Kidney epithelial cell (primary cell): ENCODE measurements at places on chromosomes 6 and 20. TPM values are rescaled to one million over a fixed set of nuclear protein-coding genes. Genes with fewer than 3 reads are reported as not detected.
A peak's percentile ranks its signal among the peaks of the same experiment; 100 is the strongest.

The SNX3 gene
- total RNA-seq: 114 and 130 TPM in 2 replicates

The FBXO30 gene
- total RNA-seq: 9.2 and 10.1 TPM in 2 replicates

The TP53TG5 gene
- not detected in 2 replicates for total RNA-seq

The TFAP2C gene
- total RNA-seq: 0.17 and 0.41 TPM in 2 replicates

The SLC22A7 gene
- total RNA-seq: not detected in 2 replicates

The GINM1 gene
- total RNA-seq: 39.1 and 42.3 TPM in 2 replicates

The GPR63 gene
- 1.5 and 1.8 TPM in 2 replicates for total RNA-seq

The TMEM14A gene
- total RNA-seq: 24.7 and 35.3 TPM in 2 replicates

The MATN4 gene
- not detected in 2 replicates for total RNA-seq

The NOTCH4 gene
- 2.4 and 2.9 TPM in 2 replicates for total RNA-seq

The CCN6 gene
- 1.0 and 1.5 TPM in 2 replicates for total RNA-seq

The GLP1R gene
- total RNA-seq: 0.17 TPM in 1 of 2 replicates, not detected in the other

The TMEM170B gene
- 2.9 and 3.2 TPM in 2 replicates for total RNA-seq

The SYNDIG1 gene
- total RNA-seq: 0.41 and 0.67 TPM in 2 replicates

The NRSN1 gene
- total RNA-seq: not detected in 2 replicates

The GSTA2 gene
- total RNA-seq: not detected in 2 replicates

The C20orf202 gene
- total RNA-seq: not detected in 2 replicates

The IGF2R gene
- 251 and 274 TPM in 2 replicates for total RNA-seq

The SSTR4 gene
- not detected in 2 replicates for total RNA-seq

DNA sequence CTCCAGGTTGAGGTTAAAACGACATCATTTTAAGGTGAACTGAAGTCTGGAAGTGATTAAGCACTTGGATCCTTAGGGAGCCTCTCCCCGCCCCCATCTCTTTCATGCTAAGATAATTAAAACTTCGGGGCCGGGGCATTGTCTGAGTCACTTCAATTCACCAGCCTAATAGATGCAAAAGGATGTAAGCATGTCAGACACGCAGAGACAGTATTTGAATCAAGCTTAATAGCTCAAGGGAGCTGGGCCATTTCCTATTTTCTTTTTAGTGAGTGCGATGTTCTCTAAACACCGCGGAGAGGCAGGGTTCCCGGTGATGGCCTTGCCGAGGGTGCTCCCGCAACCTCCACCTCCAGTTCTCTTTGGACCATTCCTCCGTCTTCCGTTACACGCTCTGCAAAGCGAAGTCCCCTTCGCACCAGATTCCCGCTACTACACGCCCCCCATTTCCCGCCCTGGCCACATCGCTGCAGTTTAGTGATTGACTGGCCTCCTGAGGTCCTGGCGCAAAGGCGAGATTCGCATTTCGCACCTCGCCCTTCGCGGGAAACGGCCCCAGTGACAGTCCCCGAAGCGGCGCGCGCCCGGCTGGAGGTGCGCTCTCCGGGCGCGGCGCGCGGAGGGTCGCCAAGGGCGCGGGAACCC, 516 bp upstream of the IRF4 start:
- no peak for DNase-seq

DNA sequence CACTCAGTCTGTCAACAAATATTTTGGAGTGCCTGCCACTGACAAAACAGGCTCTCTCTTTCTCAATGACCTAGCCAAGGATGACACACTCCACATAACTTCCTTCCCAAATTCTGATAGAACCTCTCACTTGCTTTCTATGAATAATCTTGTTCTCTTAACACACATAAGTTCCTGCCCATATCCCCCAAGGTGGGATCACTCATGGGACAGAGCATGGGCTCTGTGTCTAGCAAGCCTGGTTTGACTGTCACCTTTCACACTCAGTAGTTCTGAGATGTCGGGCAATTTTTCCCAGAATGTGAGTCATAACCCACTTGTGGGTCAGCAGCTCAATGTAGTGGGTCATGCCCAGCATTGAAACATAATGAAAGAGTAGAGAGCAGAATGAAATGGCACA, 78.1 kb downstream of the LRFN2 start:
- no peak for DNase-seq

DNA sequence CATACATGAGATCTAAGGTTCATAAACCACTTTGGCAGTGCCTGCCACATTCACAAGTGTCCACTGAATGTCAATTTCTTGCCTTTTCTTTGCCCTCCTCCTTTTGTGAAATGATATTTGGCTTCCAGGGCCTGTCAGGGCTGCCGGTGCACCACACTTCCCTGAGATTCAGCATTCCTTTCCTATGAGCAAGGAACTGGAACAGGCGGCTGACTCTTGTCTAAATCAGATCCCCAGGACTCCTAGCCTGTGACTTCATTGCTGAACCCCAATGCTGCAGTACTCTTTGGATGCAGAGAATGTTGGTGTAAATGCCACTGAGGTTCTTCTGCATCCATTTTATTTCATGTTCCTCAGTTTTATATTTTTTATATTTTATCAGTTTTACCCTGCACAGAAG, 172.2 kb downstream of the ARID1B start:
- no peak for DNase-seq

GRCh38 chr20:52207020-52207810, 15.6 kb upstream of the ZFP64 start:
- DNase-seq: no peak

- DNase-seq: no peak
Observed at GRCh38 chr6:2197984-2198383, 47.4 kb downstream of the GMDS start.

- DNase-seq: no peak
Observed at GRCh38 chr6:55869674-55870073, 5.7 kb downstream of the BMP5 start.

DNA sequence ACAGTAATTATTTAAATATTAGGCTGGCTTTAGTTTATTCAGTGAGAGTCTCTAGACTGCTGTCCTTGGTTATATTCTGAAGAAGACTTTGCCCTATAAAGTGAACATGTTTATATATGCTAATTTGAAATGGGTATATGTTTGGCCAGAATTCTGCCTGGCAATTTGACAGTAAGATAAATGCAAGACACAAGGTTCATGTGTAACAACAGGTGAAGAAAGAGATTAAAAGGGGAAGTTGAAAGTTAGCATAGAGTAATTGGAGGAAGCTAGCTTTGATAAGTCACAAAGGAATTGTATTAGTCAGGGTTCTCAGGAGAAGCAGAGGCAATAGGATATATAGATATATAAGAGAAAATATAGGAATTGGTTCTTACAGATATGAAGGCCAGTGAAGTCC, 191.4 kb downstream of the CENPW start:
- DNase-seq: no peak

DNA sequence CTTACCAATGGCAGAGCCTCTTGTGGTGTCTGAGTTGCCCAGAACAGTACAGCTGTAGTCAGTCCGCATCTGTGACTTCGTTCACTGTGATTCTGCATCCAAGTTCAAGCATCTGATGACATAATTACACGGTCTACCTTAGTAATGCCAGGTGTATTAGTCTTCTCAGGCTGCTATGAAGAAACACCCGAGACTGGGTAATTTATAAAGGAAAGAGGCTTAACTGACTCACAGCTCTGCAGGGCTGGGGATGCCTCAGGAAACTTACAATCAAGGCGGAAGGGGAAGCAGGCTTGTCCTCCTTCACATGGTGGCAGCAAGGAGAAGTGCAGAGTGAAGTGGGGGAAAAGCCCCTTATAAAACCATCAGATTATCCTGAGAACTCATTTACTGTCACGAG, 163.9 kb upstream of the SULF2 start:
- no peak for DNase-seq

DNA sequence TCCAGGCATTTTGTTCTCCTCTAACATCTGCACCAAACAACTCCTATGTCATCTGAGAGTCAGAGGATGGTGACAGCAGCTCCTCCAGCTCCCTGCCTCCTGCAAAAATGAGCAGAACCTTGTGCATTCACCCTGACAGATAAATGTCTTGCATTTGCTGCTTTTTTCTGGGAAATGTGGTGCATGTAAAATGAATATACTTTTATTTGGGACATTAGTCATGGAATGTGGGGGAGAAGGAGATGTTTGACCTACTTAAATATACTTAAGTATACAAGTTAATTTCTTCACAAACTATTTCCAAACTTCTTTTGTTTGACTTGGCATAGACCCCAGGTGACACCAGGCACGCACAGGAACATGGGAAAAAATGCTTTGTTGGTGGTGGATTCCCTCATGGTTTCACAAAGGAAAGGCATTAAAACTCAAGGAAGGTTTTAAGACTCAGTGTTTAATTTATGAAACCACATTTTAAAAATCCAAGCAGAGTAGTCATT, 181.8 kb upstream of the MCHR2 start:
- DNase-seq: peak; percentile 48

GRCh38 chr20:24465730-24466129, 3.7 kb upstream of the SYNDIG1 start:
- DNase-seq: no peak

- DNase-seq: no peak
Observed at GRCh38 chr6:138485005-138485545, 14.2 kb downstream of the NHSL1 start.

GRCh38 chr6:72084992-72085569, 198.7 kb downstream of the RIMS1 start:
- no peak for DNase-seq

DNA sequence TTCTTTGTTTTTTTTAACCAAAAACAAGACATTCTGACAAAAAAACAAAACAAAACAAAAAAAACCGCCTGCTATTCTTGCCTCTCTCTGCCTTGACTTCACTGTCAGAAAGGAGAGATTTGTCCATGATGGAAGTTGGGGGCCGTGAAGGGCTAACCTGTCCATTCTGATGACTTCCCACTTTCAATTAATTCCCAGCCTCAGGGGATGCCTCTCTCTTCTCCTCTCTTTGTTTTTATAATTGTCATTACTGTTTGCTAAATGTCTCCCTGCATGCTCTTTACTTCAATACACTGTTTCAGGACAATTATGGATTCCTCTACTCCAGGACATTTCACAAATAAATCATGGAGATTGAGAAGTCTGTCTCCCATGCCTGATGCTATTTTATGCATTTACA, 130.5 kb upstream of the CNR1 start:
- no peak for DNase-seq

- DNase-seq: no peak
Observed at GRCh38 chr6:139530561-139530960, 156.1 kb upstream of the CITED2 start.

GRCh38 chr20:61539706-61540360, 287.8 kb downstream of the CDH4 start:
- no peak for DNase-seq

GRCh38 chr20:3869839-3870634, 19.1 kb upstream of the PANK2 start:
- no peak for DNase-seq

DNA sequence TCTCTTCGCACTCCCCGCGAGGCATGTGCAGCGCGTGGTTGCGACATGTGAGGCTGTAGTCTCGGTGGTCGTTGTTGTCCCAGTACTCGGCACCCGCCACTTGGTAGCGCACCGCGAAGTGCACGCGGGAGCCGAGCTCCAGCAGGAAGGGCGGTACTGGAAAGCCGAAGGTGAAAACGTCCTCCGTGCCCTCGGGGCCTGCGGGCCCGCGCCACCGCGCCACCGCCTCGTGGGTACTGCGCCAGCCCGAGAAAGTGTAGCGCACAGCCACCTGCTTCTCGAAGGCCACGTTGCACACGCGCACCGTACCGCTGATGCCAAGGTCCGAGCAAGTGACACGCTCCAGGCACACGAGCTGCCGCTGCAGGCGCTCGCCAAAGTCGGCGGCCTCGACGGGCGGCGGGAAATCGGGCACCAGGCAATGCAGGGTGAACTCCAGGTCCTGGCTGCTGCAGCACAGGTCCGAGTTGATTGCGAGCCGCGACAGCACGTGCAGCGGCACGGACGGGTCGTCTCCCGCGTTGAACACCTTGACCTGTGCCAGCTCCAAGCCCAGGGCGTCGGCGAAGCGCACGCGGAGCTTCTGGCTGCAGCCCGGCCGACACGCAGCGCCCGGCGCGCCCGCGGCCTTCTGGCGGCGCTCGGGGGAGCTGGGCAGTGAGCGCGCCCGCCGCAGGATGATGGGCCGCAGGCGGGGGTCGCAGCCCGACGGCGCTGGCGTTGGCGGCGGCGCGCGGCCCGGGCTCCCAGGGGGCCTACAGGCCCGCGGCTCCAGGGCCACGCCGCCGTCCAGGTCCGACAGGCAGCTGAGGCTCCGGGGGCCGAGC, 840 bp downstream of the PPP1R3D start:
- DNase-seq: no peak

DNA sequence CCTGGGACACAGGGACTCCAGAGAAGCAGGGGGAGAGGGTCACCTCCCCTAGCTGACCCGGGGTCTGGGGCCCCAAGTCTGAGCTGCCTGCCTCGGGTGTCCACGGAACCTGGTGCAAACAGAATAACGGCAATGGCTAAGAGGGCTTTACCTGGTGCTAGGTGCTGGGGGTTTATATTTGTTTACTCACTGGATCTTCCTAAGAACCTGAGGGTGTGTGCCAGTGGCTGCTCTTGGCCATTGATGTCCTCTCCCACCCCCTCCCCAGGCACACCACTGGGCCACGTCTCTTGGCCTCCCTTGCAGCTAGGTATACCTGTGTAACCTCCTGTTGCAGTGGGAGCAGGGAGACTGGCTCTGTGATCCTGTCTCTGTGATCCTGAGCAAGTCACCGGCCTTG, 157.9 kb upstream of the MLN start:
- DNase-seq: no peak

GRCh38 chr6:86723729-86724128, 213.6 kb upstream of the HTR1E start:
- DNase-seq: peak; percentile 5

GRCh38 chr6:27505209-27506027, 32.5 kb upstream of the ZNF184 start:
- no peak for DNase-seq

- DNase-seq: no peak
Observed at GRCh38 chr6:53041356-53041755, 23.8 kb upstream of the FBXO9 start.

GRCh38 chr6:20620043-20620442, 85.8 kb downstream of the CDKAL1 start:
- no peak for DNase-seq

DNA sequence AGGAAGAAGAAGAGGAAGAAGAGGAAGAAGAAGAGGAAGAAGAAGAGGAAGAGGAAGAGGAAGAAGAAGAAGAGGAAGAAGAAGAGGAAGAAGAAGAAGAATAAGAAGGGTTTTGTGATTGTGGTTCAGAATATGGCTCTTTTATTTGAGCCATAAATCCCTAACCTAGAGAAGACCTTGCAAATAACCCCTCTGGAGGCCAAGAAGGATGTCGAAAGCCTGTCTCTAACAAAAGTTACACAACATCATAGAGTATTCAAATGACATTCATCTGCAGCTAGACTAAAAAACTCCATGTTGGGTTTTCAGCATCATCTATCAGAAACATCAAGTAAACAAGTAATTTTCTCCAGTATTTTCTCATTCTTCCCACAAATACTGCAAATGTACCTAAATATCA, 100.9 kb downstream of the RNASET2 start:
- no peak for DNase-seq

- DNase-seq: no peak
Observed at GRCh38 chr6:63730311-63730710, 94.7 kb downstream of the PHF3 start.

- DNase-seq: no peak
Observed at GRCh38 chr6:119090256-119090655, 11.8 kb upstream of the FAM184A start.

- DNase-seq: no peak
Observed at GRCh38 chr20:3646067-3646440, 17.1 kb downstream of the GFRA4 start.

GRCh38 chr6:90393232-90393884, 96.7 kb upstream of the BACH2 start:
- DNase-seq: no peak
